Kasumi-1 (cell line): ENCODE measurements at places on chromosomes 2 and 18.
A peak's percentile ranks its signal among the peaks of the same experiment; 100 is the strongest.

GRCh38 chr2:111057721-111058120 lies 63.0 kb upstream of the BCL2L11 start:
- no peak for DNase-seq

DNA sequence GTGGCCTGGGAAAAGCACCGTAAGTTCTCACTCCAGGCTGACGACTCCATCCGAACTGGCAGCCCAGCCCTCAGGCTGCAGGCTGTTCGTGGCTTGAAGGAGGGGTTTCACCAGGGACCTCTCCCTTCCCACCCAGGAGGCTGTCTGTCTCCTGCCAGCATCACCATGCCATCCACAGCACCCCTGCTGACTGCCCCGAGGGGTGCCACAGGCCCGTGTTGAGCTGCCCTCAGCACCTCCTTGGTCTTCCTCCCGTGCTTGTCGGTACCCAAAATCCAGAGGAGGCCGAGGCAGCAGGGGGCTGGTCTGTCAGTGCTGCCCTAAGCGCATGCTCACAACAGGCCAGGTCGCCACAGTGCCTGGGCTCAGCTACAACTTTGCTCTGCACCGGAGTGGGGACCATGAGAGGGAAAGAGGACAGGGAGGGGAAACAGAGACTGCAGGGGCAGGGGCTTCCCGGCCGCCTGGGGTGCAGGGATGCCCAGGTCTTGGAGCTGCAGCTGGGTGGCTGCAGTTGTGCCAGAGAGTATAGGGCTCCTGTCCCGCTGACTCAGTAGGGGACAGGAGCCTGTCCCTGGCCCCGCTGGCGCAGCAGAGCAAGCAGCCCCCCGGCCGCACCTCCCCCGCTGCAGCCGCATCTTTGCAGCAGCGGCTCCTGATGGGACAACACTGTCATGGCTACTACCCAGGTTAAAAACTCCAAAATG lies 963.7 kb upstream of the CRIM1 start:
- DNase-seq, result no peak

GRCh38 chr2:155157065-155157464 lies 458.6 kb downstream of the KCNJ3 start:
- no peak for DNase-seq

- DNase-seq, result no peak
Measured at GRCh38 chr2:200603972-200604371, 18.2 kb downstream of the AOX1 start.

DNA sequence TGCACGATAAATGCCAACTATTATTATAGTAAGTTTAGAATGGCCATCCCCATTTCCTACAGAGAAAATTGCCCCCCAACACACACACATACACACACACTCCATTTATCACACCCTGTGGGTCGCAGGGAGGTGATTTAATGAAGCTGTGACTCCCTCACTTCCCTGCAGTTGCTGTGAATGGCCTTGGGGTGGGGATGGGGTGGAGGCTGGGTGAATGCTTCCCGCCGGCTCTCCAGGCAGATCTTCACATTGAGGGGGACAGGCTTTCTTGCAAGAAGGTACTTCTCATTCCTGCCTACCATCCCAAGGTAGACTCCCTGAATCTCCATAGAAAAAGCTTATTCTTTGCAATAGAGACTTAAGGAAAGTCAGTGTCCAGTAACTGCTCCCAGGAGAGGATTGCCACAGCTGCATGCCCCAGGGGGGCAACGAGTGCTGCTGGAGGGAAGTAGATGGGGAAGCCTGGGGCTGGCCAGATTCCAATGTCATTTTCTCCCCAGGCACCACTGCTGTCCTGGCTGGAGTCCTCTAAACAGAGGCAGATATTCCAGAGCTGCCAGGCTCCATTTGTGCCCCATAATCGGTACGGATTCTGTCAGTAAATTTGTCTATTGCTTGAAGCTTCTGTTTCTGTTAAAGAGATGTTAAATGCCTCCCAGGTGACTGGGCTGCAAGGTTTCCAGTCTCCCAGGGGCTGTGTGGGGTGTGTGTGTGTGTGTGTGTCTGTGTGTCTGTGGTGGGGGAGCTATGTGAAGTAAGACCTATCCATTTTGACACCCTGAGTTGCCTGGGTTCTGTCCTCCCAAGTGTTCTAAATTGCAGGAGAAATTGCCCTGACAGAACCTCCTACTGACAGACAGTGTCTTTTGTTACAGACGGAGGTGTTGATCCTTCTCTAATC lies 265.5 kb downstream of the SRBD1 start:
- DNase-seq, result no peak

- DNase-seq, result no peak
Measured at GRCh38 chr18:24811950-24812681, 351.7 kb downstream of the HRH4 start.

DNA sequence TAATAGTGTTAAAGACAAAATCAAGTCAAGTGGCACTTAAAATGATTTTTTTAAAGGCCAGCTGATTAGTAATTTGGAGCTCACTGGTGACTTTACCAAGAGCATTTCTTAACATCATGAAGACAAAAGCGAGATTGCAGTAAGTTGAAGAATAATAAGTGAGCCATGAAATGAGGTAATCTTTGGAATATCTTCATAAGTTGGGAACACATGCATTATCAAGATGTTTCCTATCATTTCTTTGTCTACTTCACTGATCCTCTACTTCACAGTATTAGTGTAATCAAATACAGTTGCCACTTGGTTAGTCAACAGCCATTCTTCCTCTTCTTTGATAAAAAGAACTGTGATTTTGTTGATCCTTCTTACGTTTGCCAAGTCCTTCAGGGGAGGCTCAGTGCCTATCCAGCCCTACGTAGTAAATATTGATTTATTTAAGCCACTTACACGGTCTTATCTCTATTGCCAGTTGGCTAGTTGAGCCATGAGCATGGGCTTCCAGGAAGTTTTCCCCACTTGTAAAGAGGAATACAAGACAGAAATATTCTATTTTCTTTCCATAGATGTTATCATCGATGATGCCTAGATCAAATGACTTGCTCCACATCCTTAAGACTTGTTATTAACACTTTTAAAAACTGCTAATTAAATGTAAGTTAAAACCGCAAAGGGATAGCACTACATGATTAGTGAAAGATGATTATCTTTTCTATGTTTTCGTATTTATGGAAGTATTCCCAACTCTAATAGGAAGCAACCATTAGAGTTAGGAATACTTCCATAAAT lies 46.1 kb downstream of the YES1 start:
- DNase-seq, result no peak

GRCh38 chr2:212609479-212609878 lies 70.9 kb upstream of the ERBB4 start:
- DNase-seq, result no peak

GRCh38 chr2:226310146-226310545 lies 489.5 kb downstream of the IRS1 start:
- DNase-seq, result no peak

- no peak for DNase-seq
Measured at GRCh38 chr2:157940024-157940423, 63.9 kb upstream of the ACVR1 start.

GRCh38 chr18:55398858-55399257 lies 189.1 kb downstream of the TCF4 start:
- DNase-seq, result no peak

DNA sequence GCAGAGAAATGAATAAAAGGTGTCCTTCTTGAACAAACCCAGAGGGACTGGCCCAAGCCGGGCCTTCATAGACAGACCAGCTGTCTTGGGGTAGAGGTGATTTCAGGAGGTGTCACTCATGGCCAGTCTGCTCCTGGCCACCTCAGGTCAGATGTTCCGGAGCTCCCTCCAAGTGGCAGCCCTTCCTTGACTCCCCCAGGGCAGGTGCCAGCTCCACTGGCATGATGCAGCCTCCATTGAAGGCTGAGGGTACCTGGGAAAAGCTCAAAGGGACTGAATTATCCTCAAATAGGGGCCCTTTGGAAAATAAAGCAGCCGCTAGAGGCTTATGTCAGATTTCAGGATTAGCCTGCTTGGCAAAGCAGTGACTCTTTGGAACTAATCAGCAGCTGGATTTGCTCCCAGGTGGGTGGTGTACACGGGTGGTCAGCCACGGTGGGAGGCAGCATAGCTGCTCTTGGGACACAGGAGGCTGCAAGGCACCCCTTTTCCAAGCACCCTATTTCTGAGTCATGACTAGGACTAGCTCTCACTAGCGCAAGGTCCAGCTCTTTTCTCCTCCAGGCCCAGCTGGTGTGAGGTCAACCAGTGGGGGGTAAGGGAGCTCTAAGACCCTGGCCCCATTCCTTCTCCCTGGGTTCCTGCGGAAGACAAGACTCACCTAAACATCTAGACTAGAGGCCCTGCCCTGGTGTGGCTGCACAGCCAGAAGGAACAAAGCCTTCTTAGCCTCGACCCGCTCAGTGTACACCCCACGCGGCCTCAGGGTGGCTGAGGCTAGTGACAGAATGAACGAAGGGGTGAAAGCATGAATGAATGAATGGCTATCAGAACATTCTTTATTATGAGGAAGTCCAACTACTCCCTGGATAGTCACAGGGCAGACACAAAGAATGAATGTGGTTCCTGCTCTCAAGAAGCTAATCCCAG lies 29.3 kb downstream of the HS1BP3 start:
- no peak for DNase-seq

DNA sequence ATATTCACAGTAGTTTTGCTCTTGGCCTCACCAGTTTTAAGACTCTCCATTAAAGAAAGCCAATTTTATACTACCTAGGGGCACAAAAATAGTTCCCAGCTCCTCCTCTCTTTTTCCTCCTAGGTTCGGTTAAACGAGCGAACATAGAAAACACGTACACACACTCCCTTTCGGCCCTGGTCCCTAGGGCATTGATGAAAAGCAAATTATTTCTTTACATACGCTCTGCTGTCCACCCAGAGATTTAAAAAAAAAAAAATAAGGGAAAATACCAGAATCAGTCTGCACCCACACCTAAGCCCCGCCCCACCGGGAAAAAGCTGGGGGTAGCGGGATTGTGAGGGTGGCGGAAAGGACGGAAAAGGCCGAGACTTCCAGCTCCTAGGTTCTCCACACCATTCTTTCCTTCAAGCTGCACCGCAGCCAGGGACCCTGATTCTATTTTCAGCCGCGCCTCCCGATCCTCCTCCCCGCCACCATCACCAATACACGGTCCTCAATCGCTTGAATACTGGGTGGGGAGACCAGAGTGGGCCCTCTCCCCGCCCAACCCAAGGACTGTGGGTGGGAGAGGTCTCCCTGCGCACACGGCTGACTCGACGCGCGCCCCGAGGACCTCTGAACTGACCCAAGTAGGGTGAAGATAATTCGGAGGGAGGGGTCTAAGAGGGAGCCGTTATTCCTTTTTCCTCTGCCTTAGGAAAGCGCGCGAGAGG lies 769 bp downstream of the ATF2 start:
- peak; percentile 37 for DNase-seq

DNA sequence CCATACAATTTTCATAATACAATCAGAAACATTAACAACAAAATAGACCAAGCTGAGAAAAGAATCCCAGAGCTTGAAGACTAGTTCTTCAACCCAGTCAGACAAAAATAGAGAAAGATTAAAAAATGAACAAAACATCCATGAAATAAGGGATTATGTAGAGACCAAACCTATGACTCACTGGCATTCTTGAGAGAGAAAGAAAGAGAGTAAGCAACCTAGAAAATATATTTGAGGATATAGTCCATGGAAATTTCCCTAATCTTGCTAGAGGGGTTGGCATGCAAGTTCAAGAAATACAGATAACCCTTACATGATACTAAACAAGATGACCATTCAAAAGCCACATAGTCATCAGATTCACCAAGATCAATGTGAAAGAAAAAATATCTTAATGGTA lies 281.7 kb downstream of the CCDC85A start:
- no peak for DNase-seq

GRCh38 chr2:16031848-16032159 lies 91.5 kb downstream of the MYCN start:
- DNase-seq, result no peak

- DNase-seq, result no peak
Measured at GRCh38 chr2:188522517-188522916, 230.8 kb downstream of the GULP1 start.

DNA sequence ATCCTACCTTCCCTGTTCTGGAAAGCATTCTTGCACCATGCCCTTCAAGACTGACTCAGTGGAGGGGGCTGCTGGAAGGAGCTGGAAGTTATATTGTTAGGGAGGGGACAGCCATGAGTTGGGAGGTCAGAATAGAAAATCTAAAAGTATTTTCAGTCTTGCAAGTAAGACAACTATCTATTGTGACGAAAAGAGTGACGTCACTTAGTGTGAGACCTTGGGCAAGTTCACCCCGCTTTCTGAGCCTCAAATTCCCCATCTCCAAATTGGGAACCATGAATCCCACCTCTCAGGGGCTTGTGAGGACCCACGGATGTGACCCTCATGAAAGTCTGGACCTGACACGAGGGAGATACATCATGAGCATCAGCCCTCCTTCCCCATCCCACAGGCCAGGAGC lies 46.5 kb downstream of the FOSL2 start:
- no peak for DNase-seq

GRCh38 chr2:42082016-42082415 lies 34.2 kb downstream of the PKDCC start:
- no peak for DNase-seq

GRCh38 chr2:97742381-97742847 lies 29.0 kb downstream of the ZAP70 start:
- no peak for DNase-seq

DNA sequence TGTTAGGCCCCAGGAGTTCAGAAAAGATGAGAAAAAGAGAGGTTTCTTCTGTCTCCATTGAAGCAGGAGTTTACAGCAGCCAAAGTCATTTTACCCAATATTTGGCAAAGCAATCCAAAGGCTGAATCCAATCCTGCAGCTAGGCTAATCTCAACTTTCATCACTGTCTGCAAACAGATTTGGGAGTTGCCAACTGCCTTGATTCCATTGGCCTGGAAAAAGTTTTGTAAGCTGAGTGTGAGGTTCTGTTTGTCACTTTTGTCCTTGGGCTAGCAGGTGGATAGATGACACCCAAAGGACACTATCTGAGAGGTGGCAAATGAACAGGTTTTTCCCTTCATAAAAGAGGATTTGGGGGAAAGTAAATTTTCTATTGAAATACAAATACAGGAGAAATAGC lies 56.6 kb upstream of the SETBP1 start:
- no peak for DNase-seq

GRCh38 chr2:121235542-121235941 lies 49.5 kb downstream of the TFCP2L1 start:
- DNase-seq, result no peak

GRCh38 chr18:3186678-3187658 lies 32.8 kb downstream of the MYOM1 start:
- DNase-seq, result peak; percentile 6

DNA sequence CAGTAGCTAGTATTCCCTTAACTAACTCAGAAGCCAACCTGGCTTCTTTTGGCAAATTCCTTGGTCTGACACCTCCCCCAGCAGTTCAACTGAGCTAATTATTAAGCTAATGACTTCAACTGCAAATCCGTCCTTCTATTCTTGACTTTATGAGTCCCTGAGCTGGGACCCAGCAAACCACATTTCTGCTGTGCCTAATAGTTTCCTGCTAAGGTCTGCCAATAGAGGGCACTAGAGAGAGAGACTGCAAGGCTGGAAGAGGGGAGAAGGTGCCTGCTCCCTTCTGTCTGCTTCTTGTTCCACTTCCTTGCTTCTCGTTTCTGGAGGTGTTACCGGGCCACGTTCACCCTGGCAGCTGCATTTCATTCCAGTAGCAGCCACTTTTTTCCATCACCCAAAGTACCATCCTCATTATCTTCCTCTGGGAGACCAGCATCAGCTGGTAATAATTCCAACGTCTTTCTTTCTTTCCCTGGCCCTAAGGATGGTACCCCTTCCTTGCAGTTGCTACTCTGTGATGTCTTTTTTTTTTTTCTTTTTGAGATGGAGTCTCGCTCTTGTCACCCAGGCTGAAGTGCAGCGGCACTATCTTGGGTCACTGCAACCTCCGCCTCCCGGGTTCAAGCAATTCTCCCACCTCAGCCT lies 352.0 kb downstream of the TNS1 start:
- DNase-seq, result peak; percentile 61

GRCh38 chr2:43832457-43832856 lies 6.2 kb downstream of the ABCG5 start:
- DNase-seq, result no peak
